ENCODE measurements at places on chromosomes 3 and 15. TPM values are rescaled to one million over a fixed set of nuclear protein-coding genes. Genes with fewer than 3 reads are reported as not detected.

AQR gene
- polyA plus RNA-seq = 38.3 TPM

GALNT15 gene
- polyA plus RNA-seq = 3.1 TPM

TMIE gene
- polyA plus RNA-seq = 0.95 TPM

SLC9A9 gene
- polyA plus RNA-seq = 5.3 TPM

MORC1 gene
- 0.64 TPM for polyA plus RNA-seq

NOX5 gene
- polyA plus RNA-seq = 0.73 TPM

CYP19A1 gene
- not detected for polyA plus RNA-seq

SLC38A3 gene
- 9.4 TPM for polyA plus RNA-seq

GAP43 gene
- 0.36 TPM for polyA plus RNA-seq

RAD51 gene
- polyA plus RNA-seq = 12.1 TPM

LRRK1 gene
- 3.9 TPM for polyA plus RNA-seq

CYP11A1 gene
- polyA plus RNA-seq = 3.0 TPM

NEDD4 gene
- polyA plus RNA-seq = 15.5 TPM

PLA1A gene
- 7.6 TPM for polyA plus RNA-seq

PLSCR5 gene
- polyA plus RNA-seq = not detected

SENP7 gene
- polyA plus RNA-seq = 78.3 TPM

TARS3 gene
- polyA plus RNA-seq = 23.1 TPM

RPUSD3 gene
- polyA plus RNA-seq = 37.0 TPM

EOMES gene
- 0.25 TPM for polyA plus RNA-seq

FBN1 gene
- 83.0 TPM for polyA plus RNA-seq

MYZAP gene
- 5.3 TPM for polyA plus RNA-seq

GABRA5 gene
- polyA plus RNA-seq = 0.32 TPM

PCOLCE2 gene
- 4.5 TPM for polyA plus RNA-seq

ITIH1 gene
- not detected for polyA plus RNA-seq

FRMD4B gene
- polyA plus RNA-seq = 38.6 TPM

DLEC1 gene
- 0.56 TPM for polyA plus RNA-seq

SLC28A2 gene
- 0.59 TPM for polyA plus RNA-seq

All from renal pelvis (tissue), 12 donors.